ENCODE measurements at places on chromosomes 2 and 18. TPM values are rescaled to one million over a fixed set of nuclear protein-coding genes. Genes with fewer than 3 reads are reported as not detected.

GRCh38 chr2:100071335-100072043 is 70.9 kb downstream of the AFF3 start:
- H3K4me1 ChIP-seq = no peaks in the 10 kb centered on the region
- no peak for DNase-seq
- no peaks in the 10 kb centered on the region for H3K27me3 ChIP-seq
- H3K36me3 ChIP-seq = no peaks in the 10 kb centered on the region
- H3K27ac ChIP-seq = peak overlapping the region; percentile 73
- H3K4me3 ChIP-seq = no peak overlapping the region

DNA sequence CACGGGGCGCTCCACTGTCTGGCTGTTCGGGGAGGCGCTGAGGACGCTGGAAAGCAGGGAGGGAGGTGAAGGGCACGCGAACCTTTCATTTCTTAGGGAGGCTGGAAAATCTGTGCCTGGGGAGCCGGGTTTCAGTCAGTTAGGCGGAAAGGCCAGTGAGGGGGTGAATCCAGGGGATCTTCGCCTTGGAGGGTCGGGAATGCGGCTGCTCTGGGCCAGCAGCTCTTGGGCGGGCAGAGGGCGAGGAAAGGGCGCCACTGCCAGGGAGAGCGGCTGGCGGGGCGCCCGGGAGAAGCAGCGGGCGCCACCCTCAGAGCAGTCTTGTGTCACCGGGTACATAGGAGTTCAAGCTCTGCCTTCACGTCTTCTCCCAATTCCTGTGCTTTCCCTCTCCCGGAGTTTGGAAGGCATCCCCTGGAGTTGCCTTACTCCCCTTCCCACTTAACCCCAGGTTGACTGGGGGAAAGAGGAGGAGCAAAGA is 1.4 kb downstream of the CCDC85A start:
- no peak for DNase-seq
- peaks cover 22% of the 10 kb centered on the region for H3K4me1 ChIP-seq
- H3K27me3 ChIP-seq = no peaks in the 10 kb centered on the region
- H3K4me3 ChIP-seq = peak overlapping the region; percentile 70
- H3K27ac ChIP-seq = peak overlapping the region; percentile 41

GRCh38 chr2:234158812-234159211 is 108.3 kb downstream of the SPP2 start:
- H3K27ac ChIP-seq = no peak overlapping the region
- no peaks in the 10 kb centered on the region for H3K36me3 ChIP-seq
- H3K4me1 ChIP-seq = no peaks in the 10 kb centered on the region
- no peak for DNase-seq

- H3K27me3 ChIP-seq = no peaks in the 10 kb centered on the region
These were observed 1.6 kb downstream of the SMAD7 start for GRCh38 chr18:48949050-48949605.

Gene RNF25
- total RNA-seq = 18.2 TPM

Gene CFAP65
- not detected for total RNA-seq

- DNase-seq = no peak
- no peaks in the 10 kb centered on the region for H3K27me3 ChIP-seq
- H3K27ac ChIP-seq = no peak overlapping the region
- no peaks in the 10 kb centered on the region for H3K4me1 ChIP-seq
- no peak overlapping the region for H3K4me3 ChIP-seq
These were observed 43.3 kb downstream of the SATB2 start for GRCh38 chr2:199414465-199414864.

- H3K4me3 ChIP-seq = no peak overlapping the region
- no peak for DNase-seq
- no peak overlapping the region for H3K27ac ChIP-seq
- no peaks in the 10 kb centered on the region for H3K4me1 ChIP-seq
- no peaks in the 10 kb centered on the region for H3K36me3 ChIP-seq
These were observed 269.6 kb downstream of the HAUS1 start for GRCh38 chr18:46373791-46374190.

DNA sequence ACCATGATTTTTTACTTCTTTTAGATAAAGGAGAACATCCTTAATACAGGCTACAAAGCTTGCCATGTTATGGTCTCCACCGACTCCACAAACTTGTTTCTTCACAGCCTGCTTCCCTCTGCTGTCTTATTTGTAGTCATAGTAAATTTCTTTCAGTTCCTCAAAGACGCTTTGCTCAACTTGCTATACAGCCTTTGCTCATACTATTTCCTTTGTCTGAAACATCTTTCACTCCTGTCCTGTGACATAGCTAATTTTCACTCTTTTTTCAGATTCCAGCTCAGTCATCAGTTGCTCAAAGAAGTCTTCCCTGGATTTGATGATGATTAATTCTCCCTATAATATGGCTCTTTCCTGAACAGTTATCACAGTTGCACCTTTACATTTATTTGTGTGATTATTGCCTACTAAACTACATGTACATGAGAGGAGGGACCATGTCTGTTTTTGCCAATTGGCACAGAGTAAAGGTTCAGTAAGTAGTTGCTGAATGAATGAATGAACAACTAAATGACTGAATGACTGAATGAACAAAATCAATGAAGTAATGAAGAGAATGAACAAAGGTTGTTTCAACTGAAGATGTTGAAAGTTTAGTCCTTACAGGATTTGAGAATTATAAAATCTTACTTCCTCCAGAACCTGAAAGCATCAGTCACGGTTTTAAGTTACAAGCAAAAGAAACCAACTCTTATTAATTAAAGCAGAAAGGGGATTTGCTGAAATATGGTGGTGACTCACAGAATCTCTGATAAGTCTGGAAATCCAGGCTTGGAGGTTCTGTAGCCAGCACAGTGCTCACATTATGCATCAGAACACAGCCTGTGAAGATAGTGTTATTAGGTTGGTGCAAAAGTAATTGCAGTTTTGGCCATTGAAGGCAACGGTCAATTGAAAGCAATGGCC is 186.4 kb upstream of the FAM98A start:
- no peaks in the 10 kb centered on the region for H3K4me1 ChIP-seq
- H3K4me3 ChIP-seq = no peak overlapping the region
- no peaks in the 10 kb centered on the region for H3K27me3 ChIP-seq
- no peaks in the 10 kb centered on the region for H3K36me3 ChIP-seq
- H3K27ac ChIP-seq = no peak overlapping the region
- no peak for DNase-seq

Gene UGT1A8
- not detected for total RNA-seq

DNA sequence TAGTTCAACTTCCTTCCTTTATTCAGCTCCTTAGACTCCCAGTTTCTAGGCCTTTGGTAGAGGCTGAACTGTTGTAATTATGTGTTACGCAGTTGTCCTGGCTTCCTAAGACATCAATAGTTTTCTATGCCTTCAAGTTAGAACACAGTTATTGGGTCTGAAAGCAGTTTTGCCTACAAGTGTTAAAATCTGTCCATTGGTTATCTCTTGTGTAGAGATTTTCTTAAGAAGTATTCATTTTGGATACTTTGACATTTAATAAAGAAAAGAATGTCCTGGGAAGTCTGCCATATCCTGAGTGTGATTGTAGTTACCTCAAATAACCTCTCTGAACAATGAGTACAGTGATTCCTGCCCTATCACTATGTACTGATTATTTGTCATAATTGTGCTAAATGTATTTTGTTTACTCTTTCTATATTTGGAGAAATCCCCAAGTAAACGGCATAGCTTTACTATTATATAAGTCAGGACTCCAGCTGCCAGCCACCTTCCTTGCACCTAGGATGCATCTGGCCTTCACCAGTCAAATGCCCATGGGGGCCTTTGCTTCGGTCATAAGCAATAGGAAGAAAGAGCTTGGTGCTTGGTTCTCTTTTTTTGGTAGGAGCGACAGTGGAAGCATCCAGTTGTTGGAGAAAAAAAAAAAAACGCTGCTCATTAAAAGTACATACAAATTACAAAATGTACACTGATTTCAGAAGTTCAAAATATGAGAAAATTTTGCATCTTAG is 449.5 kb upstream of the PKDCC start:
- no peaks in the 10 kb centered on the region for H3K36me3 ChIP-seq
- H3K4me3 ChIP-seq = no peak overlapping the region
- DNase-seq = no peak
- peak overlapping the region; percentile 65 for H3K27ac ChIP-seq
- no peaks in the 10 kb centered on the region for H3K27me3 ChIP-seq
- H3K4me1 ChIP-seq = no peaks in the 10 kb centered on the region
